Stimulated activated CD4-positive, alpha-beta T cell treated with anti-CD3 and anti-CD28 coated beads, TNF-alpha, amount 100 ng/mL, for 1 hour (primary cell): ENCODE measurements at places on chromosomes 2 and 18.

DNA sequence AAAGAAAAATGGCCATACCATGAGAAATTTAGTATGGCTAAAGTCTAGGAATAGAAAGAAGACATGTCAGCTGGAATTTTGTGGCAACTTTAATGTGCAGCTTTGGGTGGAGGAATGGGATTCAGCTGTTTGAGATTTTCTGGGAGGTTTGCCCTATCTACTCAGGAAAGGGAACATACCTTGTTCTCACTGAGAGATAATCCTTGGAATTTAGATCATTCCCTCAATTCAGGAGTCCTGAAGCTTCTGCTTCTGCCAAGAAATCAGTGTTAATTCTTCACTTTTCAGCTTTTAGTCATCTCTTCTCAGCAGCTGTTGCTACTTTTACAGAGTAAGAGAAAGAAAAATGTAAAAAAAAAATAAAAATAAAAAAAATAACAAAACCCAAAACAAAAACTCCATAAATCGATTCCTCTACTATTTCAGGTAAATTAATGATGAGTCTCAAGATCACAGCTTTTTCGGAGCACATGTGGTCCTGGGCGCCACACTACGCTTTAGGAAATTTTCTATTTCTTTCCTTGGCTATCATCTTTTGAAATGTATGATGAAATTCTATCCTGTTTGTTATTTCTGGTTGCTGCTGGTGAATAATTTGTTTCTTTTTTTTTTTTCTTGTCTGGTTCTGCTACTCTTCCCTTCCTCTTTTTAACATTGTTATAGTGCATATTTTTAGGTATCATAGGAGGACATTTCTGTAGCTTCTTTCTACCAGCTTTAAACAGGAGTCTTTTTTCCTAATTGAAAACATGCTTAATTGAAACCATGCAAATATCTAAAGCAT is 18.9 kb upstream of the BAZ2B start:
- DNase-seq = no peak

DNA sequence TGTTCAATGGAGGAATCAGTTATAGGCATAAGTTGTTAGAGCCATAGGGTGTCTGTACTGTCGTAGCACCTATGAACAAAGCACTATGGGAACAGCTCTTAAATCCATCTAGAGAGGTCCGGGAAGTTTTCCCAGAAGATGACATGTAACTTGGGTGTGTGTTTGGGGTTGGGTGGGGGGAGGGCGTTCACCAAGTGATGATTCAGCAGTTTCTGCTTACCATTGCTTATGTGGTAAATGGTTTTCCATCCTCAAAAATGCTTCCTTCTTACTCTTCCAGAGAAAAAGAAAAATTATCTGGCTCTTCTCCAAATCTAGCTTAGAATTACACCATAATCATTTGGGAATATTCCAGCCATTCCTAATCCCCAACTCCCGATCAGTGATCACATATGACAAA is 361.1 kb upstream of the ZNF521 start:
- DNase-seq = no peak

- no peak for DNase-seq
Observed at GRCh38 chr2:273333-273732, 8.6 kb downstream of the ACP1 start.

GRCh38 chr2:234904785-234905184 is 47.0 kb upstream of the SH3BP4 start:
- no peak for DNase-seq

DNA sequence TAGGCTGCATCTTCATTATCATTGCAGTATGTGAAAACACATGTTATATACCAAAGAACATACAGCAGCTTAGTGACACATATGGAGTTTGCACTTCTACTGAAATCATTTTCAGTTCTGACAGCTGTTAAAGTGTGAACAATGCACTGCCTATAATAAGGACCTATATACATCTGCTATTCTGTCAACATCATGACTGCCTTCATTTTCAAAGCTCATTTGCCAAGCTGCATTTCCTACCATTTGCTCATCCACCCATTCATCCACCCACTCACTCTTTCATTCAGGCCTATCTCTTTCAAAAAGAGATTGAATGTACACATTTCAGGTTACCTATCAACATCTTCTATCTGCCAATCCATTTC is 81.7 kb upstream of the STK17B start:
- no peak for DNase-seq

GRCh38 chr2:158766524-158766923 is 28.6 kb upstream of the DAPL1 start:
- DNase-seq = no peak

GRCh38 chr2:100193291-100193710 is 50.9 kb upstream of the AFF3 start:
- no peak for DNase-seq

DNA sequence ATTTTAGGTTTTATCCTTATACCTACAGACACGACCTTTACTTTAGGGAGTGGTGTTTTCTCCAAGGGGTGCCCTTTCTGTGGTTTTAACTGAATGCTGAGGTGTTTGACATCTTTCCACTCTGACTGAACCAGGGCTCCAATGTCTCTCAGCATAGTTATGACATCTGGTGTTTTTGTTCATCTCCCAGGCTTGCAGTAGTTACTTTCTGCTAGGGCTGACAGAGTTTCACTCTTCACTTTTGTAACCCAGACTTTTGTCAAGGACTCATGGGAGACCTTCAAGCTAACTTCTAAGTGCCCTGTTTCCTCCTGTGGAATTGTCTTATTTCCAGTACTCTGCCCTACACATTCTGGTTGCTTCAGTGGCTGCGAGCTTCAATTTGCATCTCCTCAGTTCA is 103.1 kb downstream of the CCDC85A start:
- no peak for DNase-seq

DNA sequence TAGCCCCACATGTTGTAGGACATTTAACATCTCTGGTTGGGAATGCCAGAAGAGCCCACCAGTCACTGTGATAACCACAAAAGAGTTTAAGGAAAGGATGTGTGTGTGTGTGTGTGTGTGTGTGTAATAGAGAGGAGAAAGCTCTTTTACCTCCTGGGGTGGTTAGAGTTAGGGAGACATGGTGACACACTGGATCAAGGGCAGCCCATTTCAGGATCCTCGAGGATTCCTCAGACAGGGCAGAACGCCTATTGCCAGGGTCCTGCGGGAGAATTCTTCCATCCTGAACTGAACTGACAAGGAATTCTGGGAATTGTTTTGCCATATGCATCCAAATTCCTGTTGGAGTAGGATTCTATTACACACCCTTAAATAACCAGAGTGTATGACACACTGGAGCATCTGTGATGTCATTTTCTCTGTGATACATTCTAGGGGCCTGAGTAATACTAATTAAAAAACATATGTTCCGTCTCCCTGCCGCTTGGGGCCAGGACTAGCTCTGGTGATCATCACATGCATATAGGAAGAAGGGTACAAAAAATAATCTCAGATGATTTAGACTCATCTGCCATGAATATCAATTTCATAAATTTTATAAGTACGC is 156.4 kb upstream of the MMADHC start:
- DNase-seq = no peak
